ENCODE measurements at places on chromosomes 4 and X.

DNA sequence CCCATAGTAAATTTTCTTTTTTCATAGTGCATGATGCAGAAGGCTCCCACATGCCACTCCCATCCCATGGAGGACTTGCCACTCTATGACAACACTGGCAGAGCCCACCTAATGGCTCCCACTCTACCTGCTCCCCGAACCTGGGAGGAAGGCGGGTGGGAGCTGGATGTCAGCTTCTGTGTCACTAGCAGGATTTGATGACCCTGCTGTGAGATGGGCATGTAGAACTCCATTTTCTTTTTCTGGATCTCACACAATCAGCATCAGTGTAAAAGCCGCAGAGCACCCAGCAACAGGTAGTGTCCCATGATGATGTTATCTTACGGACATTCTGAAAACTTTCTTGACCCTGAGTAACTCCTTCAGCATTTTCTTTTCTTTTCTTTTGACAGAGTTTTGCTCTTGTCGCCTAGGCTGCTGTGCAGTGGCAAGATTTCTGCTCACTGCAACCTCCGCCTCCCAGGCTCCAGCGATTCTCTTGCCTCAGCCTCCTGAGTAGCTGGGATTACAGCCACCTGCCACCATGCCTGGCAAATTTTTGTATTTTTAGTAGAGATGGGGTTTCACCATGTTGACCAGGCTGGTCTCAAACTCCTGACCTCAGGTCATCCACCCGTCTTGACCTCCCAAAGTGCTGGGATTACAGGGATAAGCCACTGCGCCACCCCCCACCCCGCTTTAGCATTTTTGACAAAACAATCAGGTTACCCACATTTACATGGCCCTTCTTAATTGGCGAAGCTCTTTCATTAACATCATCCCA lies 15.0 kb upstream of the ADH1A start:
- no peak for DNase-seq

DNA sequence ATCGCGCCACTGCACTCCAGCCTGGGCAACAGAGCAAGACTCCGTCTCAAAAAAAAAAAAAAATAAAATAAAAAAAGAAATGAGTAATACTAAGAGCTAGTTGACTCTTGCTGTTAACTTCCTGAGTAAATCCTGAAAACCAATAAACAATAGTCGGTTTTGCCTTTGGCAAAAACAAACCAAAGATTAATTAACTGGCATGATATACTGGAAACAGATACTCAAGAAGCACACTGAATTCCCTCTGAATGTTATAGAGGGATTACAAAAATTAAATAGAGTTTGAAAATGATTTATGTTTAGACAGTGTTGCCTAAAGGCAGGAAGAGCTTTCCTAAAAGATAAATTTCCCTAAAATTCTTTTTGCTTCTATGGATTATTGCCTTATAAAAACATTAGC lies 1702.3 kb downstream of the STIM2 start:
- DNase-seq, result no peak

GRCh38 chr4:73607375-73608033 lies 12.7 kb downstream of the RASSF6 start:
- no peak for DNase-seq

DNA sequence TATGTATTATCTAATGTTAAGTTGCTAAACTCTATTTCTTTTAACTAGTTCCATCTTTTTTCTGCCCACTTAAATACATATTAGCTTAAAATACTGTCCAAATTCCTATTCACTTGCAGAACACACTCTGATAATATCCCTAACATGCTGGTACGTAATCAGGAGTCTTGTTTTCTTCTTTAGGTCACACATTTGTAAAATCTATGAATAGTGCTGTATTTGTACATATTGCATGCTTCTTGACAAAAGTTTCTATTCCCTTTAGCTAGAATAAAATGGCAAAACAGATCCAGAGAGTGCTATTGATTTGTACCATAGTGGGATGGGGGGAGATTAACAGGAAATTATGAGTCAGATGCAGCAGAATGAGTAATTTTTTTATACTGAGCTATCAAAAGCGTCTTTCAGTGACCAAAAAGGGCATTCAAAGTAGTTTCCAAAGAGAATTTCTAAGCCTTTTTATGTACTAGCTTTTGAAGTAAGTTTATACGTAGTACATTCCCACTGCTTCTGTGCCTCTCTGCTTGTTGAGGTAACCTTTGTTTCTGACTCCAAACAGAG lies 126.5 kb downstream of the PTPN13 start:
- no peak for DNase-seq

GRCh38 chr4:20356565-20356964 lies 104.9 kb downstream of the SLIT2 start:
- DNase-seq, result no peak

DNA sequence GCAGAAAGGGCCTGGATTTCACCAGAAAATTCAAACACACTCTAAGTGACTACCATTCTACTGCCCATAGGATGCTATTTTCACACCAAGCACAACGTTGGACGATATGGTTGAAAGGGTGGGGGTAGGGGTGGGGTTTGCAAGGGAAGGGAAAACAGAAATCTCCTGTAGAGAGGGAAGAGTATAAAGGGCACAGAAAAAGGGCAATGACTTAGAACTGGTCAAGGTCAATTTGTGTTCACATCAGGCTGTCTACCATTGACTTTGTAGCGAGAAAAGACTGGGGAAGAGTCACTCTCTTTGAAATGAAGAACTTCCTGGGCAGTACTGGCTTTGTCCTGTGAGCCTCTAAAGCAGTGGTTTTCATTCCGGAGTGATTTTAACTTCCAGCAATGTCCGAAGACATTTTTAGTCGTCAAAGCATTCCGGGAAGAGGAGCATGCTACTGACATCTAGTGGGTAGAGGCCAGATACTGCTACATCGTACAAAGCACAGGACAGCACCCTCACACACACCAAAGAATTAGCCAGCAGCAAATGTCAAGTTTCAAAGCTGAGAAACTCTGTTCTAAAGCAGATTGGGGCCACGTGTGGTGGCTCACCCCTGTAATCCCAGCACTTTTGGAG lies 48.4 kb upstream of the SLC7A3 start:
- DNase-seq, result peak; percentile 59

- DNase-seq, result no peak
Observed at GRCh38 chr4:60175241-60175640, 1024.9 kb upstream of the ADGRL3 start.

DNA sequence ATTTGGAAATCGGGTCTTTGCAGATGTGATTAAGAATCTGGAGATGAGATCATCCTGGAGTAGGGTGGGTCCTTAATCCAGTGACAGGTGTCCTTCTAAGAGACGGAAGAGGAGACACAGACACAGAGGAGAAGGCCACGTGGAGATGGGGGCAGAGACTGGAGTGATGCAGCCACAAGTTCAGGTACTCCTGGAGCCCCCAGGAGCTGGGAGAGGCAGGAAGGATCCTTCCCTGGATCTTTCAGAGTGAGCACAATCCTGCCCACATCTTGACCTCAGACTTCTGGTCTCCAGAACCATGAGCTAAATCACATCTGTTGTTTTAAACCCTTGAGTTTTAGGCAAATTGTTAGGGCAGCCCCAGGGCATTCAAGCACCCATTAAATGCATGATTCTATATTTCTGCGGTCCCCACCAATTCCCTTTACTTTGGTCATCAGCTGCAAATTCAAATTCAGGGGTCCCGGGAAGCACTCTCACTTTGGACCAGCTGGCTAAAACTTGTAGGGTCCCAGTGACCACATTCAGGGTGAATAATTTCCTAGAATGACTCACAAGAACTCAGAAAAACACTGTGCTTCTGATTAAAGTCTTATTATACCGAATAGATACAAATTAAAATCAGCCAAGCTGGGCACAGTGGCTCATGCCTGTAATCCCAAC lies 12.8 kb upstream of the AKAP17A start:
- DNase-seq, result no peak

- no peak for DNase-seq
Observed at GRCh38 chrX:21711848-21712197, 46.1 kb downstream of the SMPX start.

- no peak for DNase-seq
Observed at GRCh38 chr4:136909626-136910025, 622.7 kb downstream of the PCDH18 start.

- DNase-seq, result no peak
Observed at GRCh38 chrX:11137543-11138139, 26.5 kb downstream of the HCCS start.

DNA sequence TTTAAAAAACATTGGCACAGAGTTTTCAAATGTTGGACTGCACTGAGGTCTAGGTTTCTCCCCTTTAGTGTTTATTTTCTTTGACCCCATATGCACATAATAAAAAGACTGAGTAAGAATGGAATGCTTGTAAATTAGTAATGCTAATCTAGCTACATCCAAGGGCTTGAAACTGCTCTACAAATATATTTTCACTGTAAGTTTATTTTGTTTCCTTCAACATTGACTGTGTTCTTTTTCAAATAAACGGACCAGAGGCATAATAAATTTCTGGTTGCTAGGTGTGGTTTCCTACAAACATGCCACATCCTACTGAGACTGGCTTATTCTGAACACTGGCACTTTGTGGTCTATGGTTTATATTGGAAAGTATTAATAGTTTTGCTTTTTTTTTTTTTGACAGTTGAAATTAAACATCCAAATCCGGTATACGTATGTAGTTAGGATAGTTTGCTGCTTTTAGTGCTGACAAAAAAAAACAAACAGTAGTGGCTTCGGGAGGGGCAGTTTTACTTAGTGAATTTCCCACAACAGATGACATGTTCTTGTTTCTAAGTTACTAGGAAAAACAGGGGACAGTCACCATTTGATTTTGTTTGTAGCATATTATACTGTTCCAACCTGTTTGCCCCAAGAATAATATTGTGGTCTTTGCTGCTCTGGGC lies 13.2 kb downstream of the CA5B start:
- DNase-seq, result no peak

GRCh38 chrX:147173594-147173993 lies 359.1 kb upstream of the CXorf51A start:
- no peak for DNase-seq

DNA sequence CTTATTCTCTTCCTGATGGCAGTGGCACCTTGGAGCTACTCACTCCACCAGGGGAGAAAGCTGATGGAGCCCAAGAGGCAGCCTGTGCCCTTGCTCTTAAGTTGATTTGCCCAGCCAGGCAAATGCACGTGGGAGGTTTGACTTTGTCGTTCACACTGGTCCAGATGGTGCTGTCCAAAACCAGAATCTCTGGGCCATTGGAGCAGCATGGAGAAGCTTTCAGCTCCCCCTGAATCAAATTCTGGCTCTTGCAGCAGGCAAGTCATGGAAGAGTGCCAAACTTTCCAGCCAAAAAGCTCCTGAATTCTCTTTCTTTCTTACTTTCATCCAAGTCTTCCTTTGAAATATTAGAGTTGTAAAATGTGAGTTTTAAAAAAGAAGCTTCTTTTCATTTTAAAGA lies 970.4 kb downstream of the RPA4 start:
- DNase-seq, result no peak

GRCh38 chr4:173424899-173425805 lies 26.2 kb upstream of the SCRG1 start:
- DNase-seq, result no peak

- DNase-seq, result peak; percentile 17
Observed at GRCh38 chr4:89486042-89486441, 178.4 kb upstream of the GPRIN3 start.

GRCh38 chrX:132737743-132738142 lies 220.7 kb downstream of the HS6ST2 start:
- no peak for DNase-seq

- DNase-seq, result no peak
Observed at GRCh38 chr4:103786593-103786992, 66.8 kb upstream of the TACR3 start.

DNA sequence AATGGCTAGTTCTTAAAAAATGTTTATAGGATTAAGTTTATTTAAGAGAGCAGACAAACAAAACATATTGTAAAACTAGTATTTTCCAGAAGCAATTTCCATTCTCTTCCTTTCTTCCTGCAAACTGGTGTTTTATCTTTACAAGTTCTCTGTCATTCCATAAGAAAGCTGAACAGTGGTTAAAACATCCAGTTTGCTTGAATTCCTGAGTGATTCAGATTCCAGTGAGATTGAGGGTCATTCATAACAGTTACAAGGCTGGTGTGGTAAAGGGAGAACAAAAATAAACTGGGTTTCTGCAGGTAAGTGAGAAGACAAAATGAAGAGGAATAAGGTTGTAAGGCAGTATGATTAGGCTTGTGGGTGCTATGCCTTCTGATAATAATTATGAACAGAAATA lies 544.8 kb upstream of the DIPK2B start:
- DNase-seq, result no peak

DNA sequence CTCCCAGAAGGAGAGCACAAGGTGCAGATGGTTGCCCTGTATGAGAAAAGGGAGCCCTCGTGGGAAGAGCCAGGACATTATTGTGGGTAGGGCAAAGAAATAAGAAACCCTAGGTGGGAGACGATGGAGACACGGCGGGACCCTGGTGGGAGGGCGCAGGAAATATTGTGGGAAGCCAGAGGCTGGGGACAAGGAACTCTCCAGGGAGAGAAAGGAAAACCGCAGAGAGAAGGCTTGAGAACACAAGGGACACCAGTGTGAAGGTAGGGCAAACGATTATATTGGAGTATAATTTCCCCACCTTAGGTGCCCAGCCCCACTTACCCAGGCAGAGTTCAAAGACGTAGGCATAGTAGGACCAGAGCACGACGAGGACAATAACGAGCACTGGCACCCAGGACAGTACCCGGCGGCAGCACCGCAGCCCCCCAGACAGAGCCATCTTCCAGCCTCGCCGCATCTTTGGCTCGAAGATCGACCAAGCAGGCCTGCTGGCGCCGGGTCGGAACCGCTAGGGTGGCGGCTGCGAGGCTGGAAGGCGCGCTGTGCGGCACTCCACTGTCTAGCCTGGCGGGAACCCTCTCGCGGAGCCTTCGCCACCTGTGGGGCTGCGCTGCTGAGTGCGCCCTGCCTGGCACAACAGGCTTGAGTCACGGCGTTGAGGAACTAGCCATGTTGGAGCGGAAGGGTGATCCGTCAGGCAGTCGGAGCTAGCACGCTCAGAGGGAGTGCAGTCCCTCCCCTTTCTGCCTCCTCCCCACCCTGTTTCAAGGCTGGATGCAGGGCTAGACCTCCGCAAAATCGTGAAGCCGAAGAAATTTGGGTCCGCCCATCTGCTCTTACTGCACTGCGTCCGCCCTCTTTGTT lies at the start of gene ZDHHC15:
TSS of gene ZDHHC15 (minus strand) at position 473 of the 867 bp plus-strand sequence. CDS start at position 460, 13 bp downstream.
- peak; percentile 10 for DNase-seq

DNA sequence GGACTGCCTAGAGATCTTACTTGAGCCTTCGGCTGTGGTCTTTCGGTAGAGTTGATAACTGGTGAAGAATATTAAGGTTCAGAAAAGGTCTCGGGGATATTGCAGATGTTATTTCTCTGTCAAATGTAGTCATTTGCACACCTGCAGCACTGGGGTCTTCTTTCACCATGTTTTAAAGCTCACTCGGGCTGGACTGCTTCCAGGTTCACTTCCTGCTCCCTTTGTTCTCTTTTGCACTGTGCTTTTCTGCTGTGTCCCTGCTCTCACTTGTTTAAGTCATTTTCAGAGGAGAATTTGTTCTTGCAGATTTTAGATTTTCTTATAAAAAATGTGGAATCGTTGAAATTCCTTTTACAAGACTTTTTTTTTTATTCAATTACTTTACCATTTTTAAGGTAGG lies 68.5 kb downstream of the BMPR1B start:
- DNase-seq, result no peak

DNA sequence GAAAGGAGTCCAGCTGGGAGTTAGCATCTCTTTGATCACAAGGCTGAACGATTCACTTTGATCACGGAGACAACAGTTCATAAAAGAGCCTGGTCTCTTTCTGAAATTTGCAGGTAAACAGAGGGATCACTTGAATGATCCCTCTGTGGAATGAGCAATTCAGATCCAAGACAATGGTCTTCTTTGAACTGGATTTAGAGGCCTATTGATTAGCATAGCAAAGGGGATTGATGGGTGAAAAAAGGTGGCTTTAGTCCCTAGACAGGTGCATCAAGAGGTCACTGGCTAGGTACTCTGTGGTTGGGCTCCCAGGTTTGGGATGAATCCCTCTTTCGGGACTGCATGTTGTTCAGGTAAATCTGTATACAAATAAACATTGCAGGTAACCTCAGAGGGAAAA lies 223.8 kb upstream of the TAPT1 start:
- DNase-seq, result no peak

Measured in HEK293T (cell line).